Central memory CD8-positive, alpha-beta T cell (primary cell): ENCODE measurements at places on chromosomes 4 and X.

DNA sequence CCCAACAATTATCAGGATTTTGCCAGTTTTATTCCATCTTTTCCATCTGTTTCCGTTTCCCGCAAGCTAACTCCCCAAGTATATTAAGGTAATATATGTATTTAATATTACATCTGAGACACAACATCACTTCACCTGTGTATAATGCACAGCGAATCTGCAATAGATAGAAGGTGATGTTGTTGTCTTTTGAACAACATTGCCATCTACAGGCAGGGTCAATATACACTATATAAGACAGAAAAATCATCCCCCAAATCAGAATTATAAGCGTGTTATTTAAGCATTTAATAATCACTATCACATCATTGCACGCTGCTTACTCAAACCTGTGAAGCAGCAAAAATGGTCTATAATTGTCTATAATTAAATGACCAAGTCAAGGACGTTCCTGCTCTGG is 1115.5 kb downstream of the NLGN4X start:
- no peak for DNase-seq

DNA sequence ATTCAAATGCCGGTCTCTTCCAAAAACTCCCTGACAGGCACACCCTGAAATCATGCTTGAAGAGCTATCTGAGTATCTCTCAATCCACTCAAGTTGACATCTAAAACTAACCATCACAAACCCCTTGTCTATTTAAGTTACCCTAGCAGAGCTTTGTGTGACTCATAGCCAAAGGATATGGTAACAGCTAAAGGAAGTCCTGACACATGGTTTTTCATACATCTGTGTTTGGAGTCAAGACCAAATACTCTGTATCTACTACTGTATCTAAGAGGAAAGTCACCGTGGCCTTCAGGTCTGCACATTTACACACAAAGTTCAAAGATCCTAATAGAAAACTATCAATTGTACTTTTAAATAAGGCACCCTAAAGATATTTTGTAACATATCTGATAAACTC is 239.6 kb upstream of the VCX start:
- no peak for DNase-seq

- no peak for DNase-seq
Measured at GRCh38 chrX:70264784-70265183, 3.4 kb upstream of the ARR3 start.

DNA sequence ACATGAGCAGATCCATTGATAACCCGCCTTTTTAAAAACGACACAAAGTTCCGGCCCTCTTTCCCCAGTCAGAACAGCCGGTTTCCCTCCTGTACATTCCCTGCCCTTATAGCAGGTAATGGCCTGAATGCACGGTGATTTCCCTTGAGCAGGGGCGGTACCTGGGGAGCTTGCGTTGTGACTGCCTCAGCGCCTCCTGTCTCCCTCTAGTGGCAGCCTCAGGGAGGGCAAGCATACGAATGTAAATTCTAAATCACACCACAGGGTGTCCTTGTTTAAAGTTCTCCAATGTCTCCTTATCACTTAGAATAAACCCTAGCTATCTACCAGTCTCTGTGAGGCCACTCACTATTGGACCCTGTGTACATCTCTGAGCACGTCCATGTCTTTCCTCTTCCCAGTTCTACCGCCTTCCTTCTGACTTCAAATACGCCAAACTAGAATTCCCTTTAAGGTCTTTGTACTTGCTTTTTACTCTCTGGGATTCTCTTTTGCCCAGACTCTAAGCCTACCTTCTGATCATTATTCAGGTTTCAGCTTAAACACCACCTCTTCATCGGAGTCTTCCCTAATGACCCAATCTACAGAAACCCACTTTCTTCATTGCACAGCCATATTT is 18.4 kb upstream of the LDB2 start:
- peak; percentile 72 for DNase-seq

DNA sequence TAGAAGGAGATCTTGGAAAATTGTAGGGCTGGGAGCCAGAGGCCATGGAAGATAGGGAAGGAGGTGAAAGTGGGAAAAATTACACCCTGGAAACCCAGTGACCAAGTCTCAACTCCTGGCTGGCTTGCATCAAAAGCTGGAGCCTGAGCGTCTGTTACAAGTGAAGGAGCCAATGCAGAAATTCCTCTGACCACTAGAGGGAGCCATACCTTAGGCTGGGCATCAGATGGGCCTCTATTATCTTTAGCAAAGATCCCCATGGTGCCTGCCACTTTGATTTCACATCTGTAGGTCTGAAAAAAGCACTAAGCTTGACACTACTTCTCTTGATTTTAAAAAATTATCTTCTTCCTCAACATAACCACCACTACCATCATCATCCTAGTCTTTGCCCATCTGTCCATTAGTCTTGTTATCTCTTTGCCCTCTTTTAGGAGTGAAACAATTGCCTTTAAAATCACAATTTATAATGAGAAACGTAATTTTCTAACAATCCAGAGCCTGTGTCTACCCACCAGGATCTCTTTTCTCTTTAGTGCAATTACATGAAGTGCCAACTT is 62.9 kb downstream of the ANAPC4 start:
- peak; percentile 32 for DNase-seq

GRCh38 chr4:76194325-76194724 is 19.3 kb downstream of the SCARB2 start:
- DNase-seq: no peak

- no peak for DNase-seq
Measured at GRCh38 chr4:57148177-57148576, 38.0 kb upstream of the IGFBP7 start.

- DNase-seq: no peak
Measured at GRCh38 chr4:54230484-54231418, 1.7 kb downstream of the PDGFRA start.

DNA sequence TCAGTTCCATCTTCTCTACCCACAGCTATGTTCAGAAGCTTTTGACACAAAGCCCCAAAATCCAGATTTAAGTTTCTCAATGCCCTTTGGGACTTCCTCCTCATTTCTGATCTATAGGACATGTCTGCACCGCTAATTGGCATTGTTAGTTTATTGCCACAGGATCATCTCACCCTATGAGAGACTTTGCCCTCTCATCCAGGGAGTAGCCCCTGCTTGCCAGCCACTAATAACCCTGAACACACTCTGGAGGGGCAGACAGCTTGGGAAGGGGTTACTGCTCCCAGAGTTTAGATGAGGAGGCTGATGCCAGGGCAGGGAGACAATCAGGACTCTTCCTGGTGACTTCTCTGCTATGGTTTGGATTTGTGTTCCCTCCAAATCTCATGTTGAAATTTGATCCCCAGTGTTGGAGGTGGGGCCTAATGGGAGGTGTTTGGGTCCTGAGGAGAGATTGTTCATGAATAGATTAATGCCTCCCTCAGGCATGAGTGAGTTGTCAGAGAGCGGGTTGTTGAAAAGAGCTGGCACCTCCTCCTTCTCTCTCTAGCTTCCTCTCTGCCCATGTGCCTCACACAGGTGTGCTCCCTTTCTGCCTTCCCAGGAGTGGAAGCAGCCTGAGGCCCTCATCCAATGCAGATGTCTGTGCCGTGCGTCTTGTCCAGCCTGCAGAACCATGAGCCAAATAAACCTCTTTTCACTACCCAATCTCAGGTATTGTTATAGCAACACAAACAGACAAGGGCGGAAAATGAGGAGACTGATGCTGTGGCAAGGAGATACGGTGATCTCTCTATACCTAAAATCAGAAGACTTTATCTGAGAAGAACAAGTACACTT is 3.6 kb upstream of the SCARB2 start:
- no peak for DNase-seq

DNA sequence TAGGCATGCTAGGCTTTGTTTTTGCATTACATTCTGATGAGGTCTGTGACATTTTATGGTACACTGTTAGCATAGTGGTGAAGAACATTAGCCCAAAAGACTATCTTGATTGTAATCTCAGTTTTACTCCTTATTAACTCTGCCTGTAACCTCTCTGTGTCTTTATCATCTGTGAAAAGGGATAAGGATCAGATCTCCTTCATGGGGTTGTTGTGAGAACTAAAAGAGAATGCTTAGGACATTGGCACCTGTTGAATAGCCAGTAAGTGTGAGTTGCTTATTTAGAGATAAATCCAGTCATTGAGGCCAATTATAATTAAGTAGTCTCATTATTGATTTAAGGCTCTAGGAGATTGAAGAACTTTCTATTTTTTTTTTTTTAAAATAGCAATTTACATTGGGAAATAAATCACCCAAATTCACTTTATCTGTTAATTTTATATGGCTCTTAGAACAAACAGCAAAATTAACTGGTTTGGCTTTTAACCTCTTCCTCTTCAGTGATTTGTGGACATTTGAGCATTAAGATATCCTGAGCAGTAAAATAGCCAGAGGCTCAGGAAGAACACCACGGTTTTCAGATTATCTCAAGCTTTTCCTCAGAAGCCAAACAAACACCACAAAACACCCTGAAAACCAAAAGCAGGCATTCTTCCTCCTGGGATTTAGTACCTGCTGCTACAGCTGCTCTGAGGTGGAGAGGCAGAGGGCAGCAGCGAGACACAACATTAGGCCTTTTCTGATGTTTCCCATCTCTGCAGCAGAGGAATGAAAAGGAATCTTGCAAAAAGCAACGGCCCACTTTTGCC is 192.9 kb downstream of the ARHGAP10 start:
- no peak for DNase-seq

DNA sequence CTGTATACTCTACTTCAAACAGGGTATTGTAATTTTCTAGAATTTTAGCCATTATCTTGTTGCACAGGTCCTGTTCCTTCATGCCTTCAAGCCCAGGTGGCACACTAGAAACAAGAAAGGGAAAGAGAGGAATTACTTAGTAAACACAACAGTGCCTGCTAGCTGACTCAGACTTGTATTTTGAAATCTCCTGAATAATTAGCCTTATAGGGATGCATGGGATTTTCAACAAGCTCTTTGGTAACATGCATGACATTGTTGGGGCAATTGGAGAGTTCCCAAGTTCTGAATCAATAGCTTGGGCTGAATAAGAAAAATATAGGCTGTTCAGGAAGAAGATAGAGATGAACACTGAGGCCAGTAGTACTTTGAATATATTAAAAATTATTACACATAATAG is 118.8 kb downstream of the FAM13A start:
- no peak for DNase-seq

DNA sequence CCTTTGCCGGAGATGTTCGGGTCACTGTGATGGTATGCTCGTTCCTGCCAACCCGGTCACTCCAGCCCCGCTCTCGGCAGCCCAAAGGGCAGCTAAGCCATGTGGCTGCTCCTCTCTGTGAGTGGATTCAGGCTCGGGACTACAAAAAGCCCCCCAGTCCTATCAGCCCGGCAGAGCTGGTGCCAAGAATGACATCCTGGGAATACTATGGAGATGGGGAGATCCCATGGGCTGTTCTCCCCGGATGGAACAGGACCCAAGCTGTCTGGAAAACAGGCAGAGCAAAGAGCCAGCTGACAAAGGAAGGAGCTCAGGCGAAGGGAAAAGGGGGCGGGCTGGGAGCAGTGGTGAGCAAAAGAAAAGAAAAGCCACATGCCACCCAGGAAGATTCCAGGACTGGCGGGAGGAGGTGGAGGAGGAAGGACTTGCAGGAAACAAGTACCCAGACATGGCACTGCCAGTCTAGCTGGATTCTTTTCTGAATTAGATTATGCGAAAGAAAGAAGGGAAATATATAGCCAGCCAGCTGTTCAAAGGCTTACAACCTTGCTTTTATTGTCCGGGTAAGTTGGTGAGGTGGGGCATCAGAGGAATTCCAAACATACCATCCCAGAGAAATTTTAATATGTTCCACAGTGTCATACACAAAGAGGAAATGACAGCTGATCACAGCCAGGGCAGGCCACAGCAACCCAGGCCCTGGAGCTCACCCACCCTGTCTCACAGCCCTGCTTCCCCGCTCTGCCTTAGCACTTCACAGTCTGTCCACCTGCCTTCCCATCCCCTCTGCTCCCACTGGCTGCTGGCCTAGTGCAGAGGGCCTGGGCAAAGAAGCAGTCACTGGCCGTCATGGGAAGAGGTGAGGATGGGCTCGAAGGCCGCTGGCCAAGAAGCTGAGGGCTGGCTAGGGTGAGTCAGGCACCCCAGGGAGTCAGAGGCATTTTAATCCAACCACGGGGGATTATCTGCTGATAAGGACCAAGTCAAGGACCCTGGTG is 3.4 kb downstream of the NDP start:
- no peak for DNase-seq

GRCh38 chr4:54217642-54218495 is 11.2 kb upstream of the PDGFRA start:
- peak; percentile 33 for DNase-seq

DNA sequence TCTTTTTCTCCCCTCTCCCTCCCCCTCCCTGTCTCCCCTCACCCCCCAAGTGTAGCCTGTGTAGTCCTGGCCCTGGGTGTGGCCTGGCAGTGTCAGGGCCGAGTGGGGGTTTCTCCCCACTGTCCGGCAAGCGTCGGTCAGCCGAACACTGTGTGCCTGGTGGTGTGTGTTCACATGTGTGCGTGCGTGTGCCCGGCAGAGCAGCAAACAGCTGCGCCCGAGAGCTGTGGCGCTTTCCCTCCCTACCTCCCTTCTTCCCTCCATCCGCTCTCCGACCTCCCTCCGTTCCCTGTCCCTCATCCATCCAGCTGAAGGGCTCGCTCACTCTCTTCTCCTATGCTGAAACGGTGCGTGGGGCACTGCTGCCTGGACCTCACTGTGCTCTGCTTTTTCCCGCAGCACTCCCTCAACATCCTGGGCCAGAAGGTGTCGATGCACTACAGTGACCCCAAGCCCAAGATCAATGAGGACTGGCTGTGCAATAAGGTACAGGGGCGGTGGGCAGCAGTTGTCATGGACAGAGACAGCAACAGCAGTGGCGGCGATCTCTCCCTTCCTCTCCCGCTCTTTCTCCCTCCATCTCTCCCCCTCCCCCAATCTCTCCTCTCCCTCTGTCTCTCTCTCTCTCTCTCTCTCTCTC is 17.4 kb upstream of the UBA1 start:
- no peak for DNase-seq

GRCh38 chr4:27720010-27720766 is 859.5 kb downstream of the STIM2 start:
- DNase-seq: no peak

- no peak for DNase-seq
Measured at GRCh38 chr4:20682853-20683252, 17.4 kb upstream of the PACRGL start.

- no peak for DNase-seq
Measured at GRCh38 chrX:37453821-37454220, 104.7 kb downstream of the PRRG1 start.

GRCh38 chr4:81562093-81562492 is 90.4 kb upstream of the RASGEF1B start:
- no peak for DNase-seq

DNA sequence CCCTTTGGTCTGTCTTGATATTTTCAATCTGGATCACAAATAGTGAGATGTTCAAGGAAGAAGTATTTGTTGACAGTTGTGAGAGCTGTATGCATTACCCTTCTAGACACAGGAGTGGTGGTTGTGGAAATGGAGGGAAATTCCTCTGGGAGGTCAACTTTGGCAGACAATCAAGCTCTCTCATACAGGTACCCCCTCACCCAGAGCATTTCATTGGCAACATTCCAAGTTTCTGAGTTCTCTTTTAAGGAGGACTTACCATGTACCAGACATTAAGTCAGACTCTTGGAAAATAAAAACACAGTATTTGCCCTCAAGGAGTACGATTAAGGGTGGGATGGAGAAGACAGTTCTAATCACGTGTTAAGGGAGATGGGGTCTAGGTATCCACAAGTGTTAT is 45.3 kb downstream of the KLHL15 start:
- DNase-seq: no peak
